Neural crest cell (in vitro differentiated cells): ENCODE measurements at places on chromosomes 5 and 9. TPM values are rescaled to one million over a fixed set of nuclear protein-coding genes. Genes with fewer than 3 reads are reported as not detected.
A peak's percentile ranks its signal among the peaks of the same experiment; 100 is the strongest.

DNA sequence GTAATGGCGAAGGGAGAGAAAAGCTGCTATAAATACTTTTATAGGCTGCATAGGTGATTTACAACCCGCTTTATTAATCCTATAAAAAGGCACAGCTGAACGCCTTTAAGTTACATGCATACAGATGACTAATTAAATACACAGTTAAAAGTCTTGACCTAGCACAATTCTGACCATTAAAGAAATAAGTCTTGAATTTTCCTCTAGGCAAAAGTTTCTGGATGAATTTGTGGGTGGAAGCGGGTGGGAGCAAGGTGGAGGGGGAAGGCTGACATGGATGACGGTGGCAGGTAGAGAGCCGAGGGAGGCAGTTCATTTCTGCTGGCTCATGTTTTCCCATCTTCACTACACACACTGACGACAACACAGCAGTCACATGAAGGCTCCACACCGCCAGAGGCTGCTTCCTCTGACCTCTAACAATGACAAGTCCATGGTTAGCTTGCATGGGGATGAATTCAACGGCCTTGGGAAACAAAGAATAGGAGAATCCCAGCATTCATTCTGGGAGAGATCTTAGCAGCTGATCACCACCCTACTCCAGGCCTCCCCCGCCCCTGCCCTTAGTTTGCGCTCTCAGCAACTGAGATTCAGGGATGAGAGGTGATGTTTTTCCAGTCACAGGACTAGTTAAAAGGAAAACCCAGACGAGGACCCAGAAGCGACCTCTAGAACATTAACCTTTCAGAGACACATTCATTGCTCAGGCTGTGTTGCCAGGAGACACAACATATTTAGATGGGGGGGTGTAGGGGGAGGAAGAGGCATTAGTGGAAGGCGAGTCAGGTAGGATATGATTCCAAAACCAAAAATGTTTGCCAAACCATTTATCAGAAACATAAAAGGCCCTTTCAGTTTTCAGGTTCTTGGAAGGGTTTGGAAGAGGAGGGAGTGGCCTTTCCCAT, 329.3 kb downstream of the PIK3R1 start:
- peaks cover 50% of the 10 kb centered on the region for H3K4me1 ChIP-seq
- no peak for DNase-seq
- no peaks in the 10 kb centered on the region for H3K36me3 ChIP-seq
- H3K27me3 ChIP-seq: no peaks in the 10 kb centered on the region
- H3K4me3 ChIP-seq: peak overlapping the region; percentile 22

- DNase-seq: no peak
- no peak overlapping the region for H3K4me3 ChIP-seq
- no peaks in the 10 kb centered on the region for H3K36me3 ChIP-seq
- no peak overlapping the region for H3K27ac ChIP-seq
Measured at GRCh38 chr5:169133531-169133930, 167.4 kb downstream of the SLIT3 start.

DNA sequence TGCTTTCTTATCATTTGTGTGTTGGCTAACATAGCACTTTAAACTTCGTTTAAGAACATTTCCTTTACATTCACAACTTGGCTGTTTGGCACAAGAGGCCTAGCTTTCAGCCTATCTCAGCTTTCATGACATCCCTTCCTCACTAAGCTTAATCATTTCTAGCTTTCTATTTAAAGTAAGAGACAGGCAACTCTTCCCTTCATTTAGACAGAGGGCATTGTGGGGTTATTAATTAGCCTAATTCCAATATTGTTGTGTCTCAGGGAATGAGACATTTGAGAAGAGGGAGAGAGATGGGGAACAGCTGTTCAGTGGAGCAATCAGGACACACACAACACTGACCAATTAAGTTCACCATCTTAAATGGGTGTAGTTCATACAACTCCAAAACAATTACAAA, 51.0 kb upstream of the OR2K2 start:
- no peaks in the 10 kb centered on the region for H3K27me3 ChIP-seq
- no peak overlapping the region for H3K4me3 ChIP-seq
- H3K4me1 ChIP-seq: no peaks in the 10 kb centered on the region
- H3K27ac ChIP-seq: no peak overlapping the region
- peaks cover 25% of the 10 kb centered on the region for H3K36me3 ChIP-seq

CETN3 gene
- total RNA-seq: 32.9 and 44.0 TPM in 2 replicates

MAMDC4 gene
- 19.3 and 20.6 TPM in 2 replicates for total RNA-seq

- no peak overlapping the region for H3K27ac ChIP-seq
- H3K4me3 ChIP-seq: no peak overlapping the region
- no peaks in the 10 kb centered on the region for H3K4me1 ChIP-seq
- H3K27me3 ChIP-seq: no peaks in the 10 kb centered on the region
- no peaks in the 10 kb centered on the region for H3K36me3 ChIP-seq
Measured at GRCh38 chr9:107881626-107882300, 392.2 kb upstream of the KLF4 start.

DNA sequence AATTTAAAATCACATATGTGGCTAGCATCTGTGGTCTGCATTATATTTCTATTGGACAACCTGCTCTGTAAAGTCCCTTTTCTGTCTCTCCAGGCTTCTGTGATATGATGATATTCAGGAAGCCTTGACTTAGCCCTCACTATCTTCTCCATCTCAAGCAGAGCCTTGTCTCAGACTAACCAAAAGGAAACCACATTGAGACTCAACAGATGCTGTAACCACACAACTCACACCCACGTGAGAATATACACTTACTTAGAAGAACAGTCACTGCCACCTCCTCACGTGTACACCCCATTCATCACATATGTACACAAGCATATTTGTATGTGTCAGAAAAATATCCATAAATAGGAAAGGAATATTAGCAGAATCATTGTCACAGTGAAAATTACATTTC, 33.6 kb downstream of the HTR4 start:
- no peak overlapping the region for H3K4me3 ChIP-seq
- no peak for DNase-seq
- H3K4me1 ChIP-seq: peaks cover 5% of the 10 kb centered on the region
- H3K36me3 ChIP-seq: no peaks in the 10 kb centered on the region
- H3K27ac ChIP-seq: no peak overlapping the region

DNA sequence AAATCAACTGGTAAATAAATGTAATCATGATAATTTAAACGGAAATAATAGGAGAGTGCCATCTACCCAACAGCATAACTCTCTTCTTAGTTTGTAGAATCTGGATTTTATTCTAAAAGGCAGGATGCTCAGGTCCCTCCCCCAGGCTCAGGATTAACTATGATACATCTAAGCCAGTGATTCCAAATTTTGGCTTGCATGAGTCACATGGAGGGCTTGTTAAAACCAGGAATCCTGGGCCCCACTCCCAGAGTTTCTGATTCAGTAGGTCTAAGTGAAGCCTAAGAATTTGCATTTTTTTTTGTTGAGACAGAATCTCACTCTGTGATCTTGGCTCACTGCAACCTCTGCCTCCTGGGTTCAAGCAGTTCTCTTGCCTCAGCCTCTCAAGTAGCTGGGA, 62.3 kb upstream of the ZFR start:
- no peak for DNase-seq
- no peak overlapping the region for H3K4me3 ChIP-seq
- H3K36me3 ChIP-seq: peaks cover 3% of the 10 kb centered on the region
- no peaks in the 10 kb centered on the region for H3K27me3 ChIP-seq
- H3K4me1 ChIP-seq: peaks cover 38% of the 10 kb centered on the region
- no peak overlapping the region for H3K27ac ChIP-seq

GRCh38 chr9:87479801-87480201, 17.9 kb upstream of the DAPK1 start:
- no peak overlapping the region for H3K4me3 ChIP-seq
- H3K4me1 ChIP-seq: no peaks in the 10 kb centered on the region
- no peak overlapping the region for H3K27ac ChIP-seq
- no peak for DNase-seq
- no peaks in the 10 kb centered on the region for H3K36me3 ChIP-seq
- peaks cover 2% of the 10 kb centered on the region for H3K27me3 ChIP-seq

DNA sequence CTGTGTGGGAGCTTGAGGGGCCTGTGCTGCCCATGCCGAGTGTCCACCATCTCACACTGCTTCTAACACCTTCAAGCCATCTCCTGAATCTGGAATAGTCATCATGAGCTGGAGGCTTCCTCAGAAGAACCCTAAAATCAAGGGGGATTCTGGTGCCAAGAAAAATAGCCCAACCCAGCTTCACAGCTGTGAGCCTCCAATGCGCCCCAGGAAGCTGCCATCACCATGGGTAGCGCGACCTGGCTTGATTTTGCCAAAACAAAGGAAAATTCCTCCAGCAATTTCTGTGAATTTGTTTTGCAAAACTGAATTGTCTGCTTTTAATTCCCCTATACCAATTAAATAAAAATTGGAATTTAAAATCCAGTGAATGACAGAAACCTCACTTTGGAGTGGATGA, 6.2 kb upstream of the TIFAB start:
- peaks cover 4% of the 10 kb centered on the region for H3K4me1 ChIP-seq
- H3K27ac ChIP-seq: no peak overlapping the region
- no peak for DNase-seq
- no peak overlapping the region for H3K4me3 ChIP-seq
- H3K27me3 ChIP-seq: peaks cover 82% of the 10 kb centered on the region

DND1 gene
- 4.2 and 4.6 TPM in 2 replicates for total RNA-seq

GRCh38 chr9:136672431-136673087, 9.8 kb downstream of the EGFL7 start:
- no peak overlapping the region for H3K4me3 ChIP-seq
- no peak overlapping the region for H3K27ac ChIP-seq
- no peaks in the 10 kb centered on the region for H3K4me1 ChIP-seq

DNA sequence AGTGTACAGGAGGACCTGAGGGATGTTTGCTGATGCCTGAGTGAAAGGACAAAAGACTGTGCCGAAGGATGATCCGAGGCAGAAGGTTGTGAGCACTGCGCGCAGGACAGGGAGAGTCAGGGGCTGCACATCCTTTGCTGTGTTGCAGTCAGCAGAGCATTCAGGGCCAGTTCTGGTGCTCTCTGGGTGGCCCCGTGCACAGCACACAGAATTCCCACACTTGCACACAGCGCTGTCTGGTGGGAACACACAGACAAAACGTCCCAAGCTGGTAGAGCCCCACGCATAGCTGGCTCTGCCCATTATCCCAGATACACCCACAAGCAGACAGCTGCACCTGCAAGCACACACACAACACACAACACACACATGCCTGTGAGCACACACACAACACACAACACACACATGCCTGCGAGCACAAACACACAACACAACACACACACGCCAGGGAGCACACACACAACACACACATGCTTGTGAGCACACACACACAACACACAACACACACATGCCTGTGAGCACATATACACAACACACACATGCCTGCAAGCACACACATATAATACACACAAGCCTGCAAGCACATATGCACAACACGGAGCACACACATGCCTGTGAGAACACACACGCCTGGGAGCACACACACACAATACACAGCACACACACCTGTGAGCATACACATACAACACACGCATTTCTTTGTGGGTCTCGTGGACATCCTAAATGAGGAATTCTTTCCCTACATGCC, 74.4 kb downstream of the FGF18 start:
- no peak for DNase-seq
- peak overlapping the region; percentile 93 for H3K27ac ChIP-seq
- H3K36me3 ChIP-seq: no peaks in the 10 kb centered on the region
- peak overlapping the region; percentile 59 for H3K4me3 ChIP-seq
- H3K4me1 ChIP-seq: peaks cover 27% of the 10 kb centered on the region

GRCh38 chr9:85303757-85304134, 438.0 kb downstream of the AGTPBP1 start:
- H3K27ac ChIP-seq: no peak overlapping the region
- H3K4me1 ChIP-seq: peaks cover 22% of the 10 kb centered on the region
- no peaks in the 10 kb centered on the region for H3K36me3 ChIP-seq

DNA sequence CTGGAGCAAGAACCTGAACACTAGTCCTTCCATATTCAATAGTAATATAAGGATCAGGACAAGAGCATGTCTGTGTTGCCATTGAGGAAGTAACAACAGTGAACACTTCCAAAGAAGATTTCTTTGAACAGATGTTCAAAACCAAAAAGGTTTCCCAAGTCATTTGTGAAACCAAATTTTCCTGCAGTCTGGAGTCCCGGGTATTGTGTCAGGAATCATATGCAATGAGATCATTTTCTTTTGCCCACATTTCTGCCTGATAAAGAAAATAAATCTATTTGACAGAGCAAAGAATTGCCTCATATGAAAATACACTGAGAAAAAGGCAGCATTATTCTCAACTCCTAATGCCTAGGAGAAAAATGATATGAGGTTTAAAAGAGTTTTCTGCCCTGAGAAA, 151.7 kb downstream of the SNX18 start:
- H3K36me3 ChIP-seq: peaks cover 7% of the 10 kb centered on the region
- H3K4me1 ChIP-seq: peaks cover 10% of the 10 kb centered on the region
- no peak for DNase-seq
- H3K27me3 ChIP-seq: no peaks in the 10 kb centered on the region
- H3K4me3 ChIP-seq: no peak overlapping the region
- no peak overlapping the region for H3K27ac ChIP-seq

CPEB4 gene
- total RNA-seq: 11.0 and 11.3 TPM in 2 replicates

DNA sequence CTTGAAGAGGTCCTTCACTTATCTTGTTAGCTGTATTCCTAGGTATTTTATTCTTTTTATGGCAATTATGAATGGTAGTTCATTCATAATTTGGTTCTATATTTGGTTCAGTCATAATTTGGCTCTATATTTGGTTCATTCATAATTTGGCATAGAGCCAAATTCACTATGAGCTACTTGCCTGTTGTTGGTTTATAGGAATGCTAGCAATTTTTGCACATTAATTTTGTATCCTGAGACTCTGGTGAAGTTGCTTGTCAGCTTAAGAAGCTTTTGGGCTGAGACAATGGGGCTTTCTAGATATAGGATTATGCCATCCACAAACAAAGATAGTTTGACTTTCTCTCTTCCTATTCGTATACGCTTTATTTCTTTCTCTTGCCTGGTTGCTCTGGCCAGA, 142.2 kb downstream of the PLCXD3 start:
- H3K27me3 ChIP-seq: peaks cover 2% of the 10 kb centered on the region
- no peak overlapping the region for H3K27ac ChIP-seq
- H3K36me3 ChIP-seq: no peaks in the 10 kb centered on the region

PCDHB3 gene
- 5.4 and 5.7 TPM in 2 replicates for total RNA-seq

DNA sequence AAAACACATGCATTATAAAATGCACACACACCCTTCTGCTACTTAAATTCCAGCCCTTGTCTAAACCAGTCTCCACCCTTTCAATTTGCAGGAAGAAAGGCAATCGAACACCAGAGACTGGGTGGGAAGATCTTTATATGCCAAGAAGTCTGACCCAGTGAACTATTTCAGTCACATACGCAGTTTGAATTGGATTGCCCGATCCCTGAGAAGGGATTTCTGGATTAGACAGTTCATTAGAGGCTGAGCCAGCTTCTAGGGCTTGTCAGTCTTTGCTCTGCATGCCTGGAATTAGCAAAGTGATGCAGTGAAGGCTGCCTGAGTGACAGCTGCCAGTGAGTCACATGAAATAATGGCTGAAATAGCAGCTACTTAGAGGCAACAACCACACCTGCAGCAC, 159.9 kb downstream of the PPP2R2B start:
- no peaks in the 10 kb centered on the region for H3K4me1 ChIP-seq
- H3K36me3 ChIP-seq: no peaks in the 10 kb centered on the region
- no peak for DNase-seq
- no peak overlapping the region for H3K27ac ChIP-seq
- H3K4me3 ChIP-seq: no peak overlapping the region
